ENCODE measurements at places on chromosomes 13 and 19.

DNA sequence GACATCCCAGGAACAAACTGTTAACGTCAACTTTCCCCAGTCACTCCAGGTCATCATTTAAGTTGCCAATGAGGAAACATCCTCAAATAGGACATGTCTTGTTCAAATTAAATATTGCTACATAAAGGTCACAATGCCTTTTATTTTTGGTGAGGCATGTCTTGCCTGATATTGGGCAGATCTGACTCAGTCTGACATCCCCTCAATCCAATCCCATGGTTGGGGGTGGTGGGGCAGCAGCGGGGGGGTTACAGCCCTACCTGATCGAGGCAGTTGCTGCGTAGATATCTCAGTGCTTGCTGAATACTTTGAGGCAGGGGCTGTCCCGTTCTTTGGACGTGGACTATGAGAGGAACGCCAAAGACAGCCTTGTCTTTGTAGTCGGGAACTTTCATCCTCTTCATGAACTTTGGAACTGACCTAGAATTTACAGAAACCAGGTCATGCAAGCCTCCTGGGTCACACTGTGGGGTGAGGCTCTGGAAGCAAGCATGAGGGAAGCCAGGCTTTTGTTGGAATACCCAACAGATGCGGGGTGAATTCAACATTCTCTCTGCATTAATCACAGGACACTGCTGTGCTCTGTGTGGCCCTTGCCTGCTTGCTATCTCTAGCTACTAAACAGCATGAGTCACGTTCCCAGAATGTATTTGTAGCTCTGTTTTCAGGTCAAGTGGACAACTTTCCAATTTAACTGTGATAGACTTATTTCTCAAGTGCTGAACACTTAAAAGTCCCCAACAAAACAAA lies 109.8 kb downstream of the KL start:
- DNase-seq = peak; percentile 54

GRCh38 chr13:98751367-98751782 lies 1.1 kb downstream of the SLC15A1 start:
- no peak for DNase-seq

GRCh38 chr19:49129238-49129583 lies 9.9 kb downstream of the PPFIA3 start:
- no peak for DNase-seq

- no peak for DNase-seq
These were observed 13.9 kb upstream of the HS6ST3 start for GRCh38 chr13:96075953-96076543.

DNA sequence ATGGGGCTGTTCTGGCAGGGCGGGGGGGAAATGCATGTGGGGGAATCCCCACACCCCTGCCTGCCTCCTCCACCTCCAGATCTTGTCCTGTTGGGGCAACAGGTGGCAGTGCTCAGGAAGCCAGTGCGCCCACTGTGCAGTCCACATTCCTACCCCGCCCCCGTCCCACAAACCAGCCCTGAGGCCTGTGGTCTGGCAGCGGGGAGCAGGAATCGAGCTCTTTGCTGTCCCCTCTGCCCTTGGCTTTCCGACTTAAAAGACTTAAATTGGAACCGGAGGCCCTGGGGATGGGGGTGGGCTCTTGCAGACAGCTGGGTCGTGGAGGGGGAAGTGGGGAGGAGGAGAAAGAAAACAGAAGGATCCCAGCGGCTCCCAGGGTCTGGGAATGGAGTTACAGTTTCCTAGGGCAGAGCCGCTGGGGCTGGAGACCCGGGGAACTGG lies 4.3 kb downstream of the NANOS3 start:
- peak; percentile 73 for DNase-seq

DNA sequence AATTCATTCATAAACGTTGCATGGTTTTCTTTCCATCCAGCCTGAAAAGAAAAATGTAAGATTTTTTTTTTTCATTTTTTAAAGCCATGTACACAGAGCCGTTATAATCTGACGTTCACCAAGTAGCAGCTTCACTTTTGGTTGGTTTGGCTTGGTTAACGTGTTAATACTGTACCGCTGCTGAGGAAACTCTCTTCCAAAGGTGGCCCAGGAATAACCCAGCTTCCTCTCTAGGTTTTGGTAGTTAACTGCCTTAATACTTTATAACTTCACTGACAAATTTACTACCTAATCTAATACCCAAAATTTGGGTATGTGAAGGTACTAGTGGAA lies 1.7 kb downstream of the INTS6 start:
- DNase-seq = peak; percentile 21

DNA sequence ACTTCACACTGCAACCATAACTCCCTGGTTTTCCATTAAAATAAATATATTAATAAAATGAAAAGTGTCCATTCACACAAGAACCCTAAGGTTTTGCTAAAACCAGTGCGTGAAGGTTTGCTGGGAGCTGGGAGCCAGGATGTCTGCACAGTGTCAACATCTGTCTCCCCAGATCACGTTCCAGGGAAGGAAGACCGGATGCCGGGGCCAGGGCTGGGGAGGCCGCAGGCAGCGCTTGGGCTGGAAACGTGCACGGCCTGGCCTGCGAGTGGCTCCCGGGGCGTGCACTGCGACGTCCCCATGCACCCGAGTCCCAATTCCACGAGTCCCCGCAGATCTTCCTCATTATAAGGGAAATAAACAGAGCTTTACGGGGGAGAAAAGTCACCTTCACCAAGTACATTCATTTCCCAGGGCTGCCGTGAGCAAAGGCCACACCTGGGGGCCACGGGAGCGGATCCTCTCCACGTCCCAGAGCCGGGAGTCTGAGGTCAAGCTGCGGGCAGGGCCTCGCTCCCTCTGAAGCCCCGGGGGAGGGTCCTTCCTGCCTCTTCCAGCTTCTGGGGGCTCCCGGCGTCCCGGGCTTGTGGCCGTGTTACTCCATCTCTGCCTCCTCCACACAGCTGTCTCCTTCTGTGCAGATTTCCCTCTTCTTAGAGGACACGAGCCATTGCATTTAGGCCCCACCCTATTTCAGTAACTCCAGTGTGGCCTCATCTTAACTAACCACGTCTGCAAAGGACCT lies 12.8 kb downstream of the SHC2 start:
- DNase-seq = peak; percentile 56

DNA sequence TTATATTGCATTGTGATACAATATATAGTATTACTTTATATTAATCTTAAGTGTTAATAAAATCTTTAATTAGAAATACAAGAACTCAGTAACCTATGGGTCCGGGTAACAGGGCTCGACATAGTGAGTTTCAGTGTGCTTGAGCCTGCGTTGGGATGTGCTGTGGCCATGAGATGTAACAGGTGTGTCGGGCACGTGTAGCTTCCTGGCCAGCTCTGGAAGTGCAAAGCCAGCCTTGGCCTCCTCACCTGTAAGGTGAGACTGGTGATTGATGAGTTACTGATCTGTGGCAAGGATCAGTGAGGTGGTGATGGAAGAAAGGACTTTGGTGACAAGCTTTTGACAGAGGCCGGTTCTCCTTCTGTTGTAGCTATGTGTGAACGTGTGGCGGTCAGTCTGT lies 19.2 kb downstream of the ATP4B start:
- DNase-seq = peak; percentile 5

GRCh38 chr13:102928941-102929675 lies 83.3 kb downstream of the ERCC5 start:
- DNase-seq = no peak

- DNase-seq = no peak
These were observed 314.8 kb downstream of the PCDH17 start for GRCh38 chr13:57946361-57946760.

DNA sequence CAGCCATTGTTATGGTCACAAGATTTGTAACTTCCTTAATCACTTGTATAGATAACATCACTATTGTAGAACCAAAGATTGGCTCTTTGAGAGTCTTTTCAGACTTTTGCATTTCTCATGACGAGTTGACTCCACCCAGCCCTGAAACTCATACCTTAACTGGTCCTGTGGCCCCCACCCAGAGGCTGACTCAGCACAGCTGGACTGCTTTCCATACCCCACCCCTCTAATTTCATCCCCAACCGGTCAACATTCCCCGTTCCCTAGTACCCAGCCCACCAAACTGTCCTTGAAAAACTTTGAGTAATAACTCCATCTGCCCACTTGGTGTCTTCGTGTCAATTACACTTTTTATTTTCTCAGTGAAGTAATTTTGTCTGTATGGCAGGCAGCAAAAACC lies 32.1 kb upstream of the SLITRK1 start:
- no peak for DNase-seq

DNA sequence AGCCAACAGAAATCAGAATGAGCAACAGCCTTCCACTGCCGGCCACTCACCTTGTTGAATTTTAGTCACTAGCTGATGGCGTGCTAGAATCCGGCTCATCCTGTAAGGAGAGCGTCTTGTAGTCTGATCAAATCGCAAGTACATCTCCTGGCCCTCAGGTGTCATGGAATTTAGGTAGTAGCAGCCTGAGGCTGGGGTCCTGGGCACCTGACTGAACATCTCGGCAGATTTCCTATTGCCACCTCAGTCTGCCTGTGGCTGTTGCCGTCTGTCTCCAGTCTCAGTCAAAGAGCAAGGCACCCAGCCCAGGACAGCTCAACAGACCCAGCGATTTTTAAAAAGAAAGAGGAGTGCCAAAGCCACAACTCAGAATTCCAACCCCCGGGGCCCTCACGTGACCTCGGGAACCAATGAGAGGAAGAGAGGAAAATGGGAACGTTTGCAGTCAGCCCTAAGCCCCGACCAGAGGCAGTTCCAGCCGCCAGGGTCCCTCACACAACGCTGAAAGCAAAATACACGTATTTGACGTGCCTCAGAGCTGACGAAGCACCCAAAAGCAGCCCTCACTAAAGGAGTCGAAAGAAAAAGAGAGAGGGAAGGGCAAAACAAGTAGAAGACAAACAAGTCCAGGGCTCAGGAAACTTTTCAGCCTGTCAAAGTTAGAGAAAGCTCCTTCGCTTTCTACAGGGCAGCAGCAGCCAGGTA lies at the start of gene STARD13:
Gene STARD13 (minus strand): TSS at position 336 of the 705 bp plus-strand sequence. CDS start 117 bp downstream, at position 219.
- DNase-seq = peak; percentile 97

DNA sequence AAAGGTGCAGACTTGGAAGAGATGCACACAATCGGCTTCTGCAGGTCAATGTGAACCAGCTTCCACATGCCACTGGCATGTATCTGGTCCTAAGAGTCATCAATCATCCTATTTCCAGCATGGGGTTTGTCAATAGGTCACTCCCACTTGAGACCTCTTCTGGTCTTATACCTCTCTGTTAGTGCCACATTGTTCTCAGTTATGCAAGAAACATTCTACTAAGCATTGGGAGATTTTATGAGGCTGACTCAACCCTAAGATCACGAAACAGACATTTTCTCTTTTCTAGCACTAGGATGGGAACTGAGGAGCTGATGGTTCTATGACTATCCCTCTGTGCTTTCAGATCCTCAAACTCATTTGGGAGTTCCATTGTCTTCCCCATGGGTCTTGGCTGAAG lies 581.5 kb upstream of the KLF12 start:
- no peak for DNase-seq

DNA sequence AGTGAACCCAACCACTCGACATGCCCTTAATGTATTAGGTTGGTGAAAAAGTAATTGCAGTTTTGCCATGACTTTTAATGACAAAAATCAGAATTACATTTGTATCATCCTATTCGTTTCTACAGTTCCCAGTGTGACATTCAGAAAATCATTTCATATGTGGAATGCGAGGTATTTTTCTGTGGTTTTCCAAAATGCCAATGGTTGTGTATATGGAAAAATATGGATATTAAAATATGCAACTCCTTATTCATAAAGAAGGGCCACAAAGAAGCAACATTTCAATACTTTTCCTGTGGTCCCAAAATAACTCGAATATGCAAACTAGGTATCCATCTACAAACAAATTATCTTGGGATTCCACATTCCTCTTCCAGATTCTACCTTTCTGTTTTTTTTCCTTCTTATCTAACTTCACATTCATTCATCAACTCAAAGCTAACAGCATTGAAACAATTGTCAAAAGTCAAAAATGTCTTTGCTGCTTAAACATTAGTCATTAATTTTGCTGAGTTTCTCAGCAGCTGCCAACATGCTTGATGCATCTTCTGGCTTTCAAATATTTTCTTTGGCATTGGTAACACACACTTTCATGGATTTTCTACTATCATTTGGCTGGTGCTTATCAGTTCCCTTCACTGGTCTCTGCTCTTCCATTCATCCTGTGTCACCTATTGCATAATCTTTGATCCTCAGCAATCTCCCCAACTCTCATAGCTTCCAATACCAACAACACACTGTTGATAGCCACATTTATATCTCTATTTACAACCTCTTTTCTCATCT lies 1445.4 kb downstream of the EFNB2 start:
- DNase-seq = no peak

- DNase-seq = no peak
These were observed 521.9 kb downstream of the DIAPH3 start for GRCh38 chr13:59641817-59642216.

DNA sequence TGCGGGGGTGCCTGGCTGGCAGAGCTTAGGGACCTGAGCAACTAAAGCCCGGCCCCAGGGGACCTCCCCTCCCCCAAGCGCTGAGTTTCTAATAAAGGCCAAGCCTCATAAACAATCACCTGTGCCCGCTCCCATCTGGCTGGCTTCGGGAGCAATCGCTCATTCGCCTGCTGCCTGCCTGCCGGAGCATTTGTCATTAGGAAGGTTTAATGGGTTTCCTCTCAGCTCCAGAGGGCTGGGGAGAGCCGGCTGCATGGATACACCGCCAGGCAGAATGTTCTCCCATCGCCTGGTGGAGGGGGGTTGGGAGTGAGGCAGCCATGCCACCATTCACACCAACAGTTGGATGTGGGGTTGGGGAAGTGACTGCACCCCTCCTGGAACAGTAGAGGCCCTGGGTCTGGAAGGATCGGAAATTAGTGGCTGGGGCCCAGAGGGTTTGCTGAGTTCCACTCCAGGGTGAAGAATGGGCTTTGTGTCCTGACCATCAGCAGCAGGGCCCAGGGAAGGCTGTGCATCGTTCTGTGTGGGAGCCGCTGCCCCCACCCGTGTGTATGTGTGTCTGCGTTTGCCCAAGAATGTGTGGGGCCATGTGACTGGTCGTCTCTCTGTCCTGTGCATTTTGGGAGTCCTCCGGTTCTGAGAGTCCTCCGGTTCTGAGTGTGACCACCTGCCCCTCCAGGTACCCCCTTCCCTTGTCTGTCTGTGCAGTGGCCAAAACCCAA lies 15.3 kb downstream of the PIN1 start:
- DNase-seq = no peak

DNA sequence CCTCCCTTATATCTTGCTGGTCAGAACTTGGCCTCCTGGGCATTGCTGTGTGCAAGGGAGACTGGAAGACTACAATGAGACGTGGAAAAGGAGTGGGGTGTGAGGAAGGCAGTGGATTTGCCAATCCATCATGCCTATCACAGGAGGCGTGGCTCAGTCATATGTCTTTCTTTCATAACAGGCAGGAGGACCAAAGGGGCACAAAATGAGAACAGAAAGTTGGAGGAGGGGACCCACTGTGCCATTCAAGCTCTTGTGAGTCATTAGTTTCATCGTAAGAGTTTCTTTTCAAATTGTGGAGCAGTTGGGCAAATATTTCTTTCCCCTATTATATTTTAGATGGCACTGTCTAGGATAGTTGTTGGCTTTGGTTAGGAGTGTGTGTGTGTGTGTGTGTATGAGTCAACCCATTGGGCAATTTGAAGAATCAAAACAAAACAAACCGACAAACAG lies 471.5 kb downstream of the TSHZ3 start:
- no peak for DNase-seq

DNA sequence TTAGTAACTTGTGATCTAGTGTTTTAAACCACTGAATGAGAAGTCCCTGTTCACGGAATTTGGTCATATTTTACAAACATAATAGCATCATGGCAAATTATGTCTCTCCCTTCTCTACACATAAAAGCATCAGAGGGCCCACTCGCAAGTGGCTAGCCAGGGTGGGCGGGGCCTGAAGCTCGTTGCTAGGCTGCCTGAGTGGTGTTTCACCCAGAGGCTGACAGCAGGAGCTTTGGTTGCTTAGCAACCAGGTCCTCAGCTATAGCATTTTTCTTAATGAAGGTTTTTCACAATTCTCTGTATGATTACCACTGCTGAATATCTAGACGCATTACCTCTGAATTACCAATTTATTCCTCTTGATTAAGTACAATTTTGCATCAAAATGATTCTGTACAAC lies 126.5 kb downstream of the NALCN start:
- DNase-seq = peak; percentile 67

Measured in femur (tissue), 1 donor.